ENCODE measurements at places on chromosomes 5 and 9. TPM values are rescaled to one million over a fixed set of nuclear protein-coding genes. Genes with fewer than 3 reads are reported as not detected.
A peak's percentile ranks its signal among the peaks of the same experiment; 100 is the strongest.

The CLIC3 gene
- 0.42 TPM for total RNA-seq

The C5orf58 gene
- not detected for total RNA-seq

The ALAD gene
- 99.1 TPM for total RNA-seq

DNA sequence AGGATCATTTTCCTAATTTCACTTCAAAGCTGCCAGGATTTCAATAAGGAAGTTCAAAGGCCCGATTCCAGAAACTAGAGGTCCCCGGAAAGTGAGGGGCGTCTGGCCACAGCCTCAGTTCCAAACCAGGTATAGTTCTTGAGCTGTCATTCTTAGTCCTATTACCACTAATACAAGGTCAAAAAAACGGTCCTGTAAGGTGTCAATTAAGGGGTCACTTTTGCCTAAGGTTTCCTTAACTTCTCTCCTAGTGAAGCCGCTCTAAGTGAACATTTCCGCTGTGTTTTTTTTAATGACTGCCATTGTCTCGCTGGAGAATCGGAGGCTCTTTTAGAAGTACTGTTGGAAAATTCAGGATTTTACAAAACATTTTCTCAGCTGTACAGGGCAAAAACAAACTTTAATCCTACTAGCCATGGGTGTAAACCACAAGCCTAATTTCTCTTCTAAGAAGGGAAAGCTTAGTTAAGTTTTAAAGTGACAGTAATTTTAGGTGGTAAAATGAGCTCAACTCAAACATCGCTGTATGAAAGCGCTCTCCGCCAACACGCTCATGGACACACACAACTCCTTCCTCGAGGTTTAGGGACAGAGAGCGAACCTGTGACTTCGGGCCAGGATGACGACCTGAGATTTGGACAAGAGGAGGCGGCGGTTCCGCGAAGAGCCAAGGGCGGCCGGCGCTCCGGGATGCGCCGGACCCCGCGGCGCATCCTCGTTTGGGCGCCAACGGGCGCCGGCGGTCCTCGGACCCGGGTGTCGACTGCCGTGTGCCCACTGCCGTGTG lies 76.7 kb upstream of the IFNE start:
- H3K36me3 ChIP-seq = no peaks in the 10 kb centered on the region
- no peak overlapping the region for H3K27ac ChIP-seq
- peak overlapping the region; percentile 48 for H3K4me3 ChIP-seq
- no peaks in the 10 kb centered on the region for H3K27me3 ChIP-seq
- DNase-seq = no peak
- H3K4me1 ChIP-seq = peaks cover 11% of the 10 kb centered on the region

The AGXT2 gene
- 67.9 TPM for total RNA-seq

- DNase-seq = no peak
- H3K27me3 ChIP-seq = peaks cover 8% of the 10 kb centered on the region
- no peaks in the 10 kb centered on the region for H3K4me1 ChIP-seq
- no peak overlapping the region for H3K4me3 ChIP-seq
- H3K27ac ChIP-seq = no peak overlapping the region
- H3K36me3 ChIP-seq = no peaks in the 10 kb centered on the region
Measured at GRCh38 chr5:135505973-135506372, 29.8 kb downstream of the NEUROG1 start.

DNA sequence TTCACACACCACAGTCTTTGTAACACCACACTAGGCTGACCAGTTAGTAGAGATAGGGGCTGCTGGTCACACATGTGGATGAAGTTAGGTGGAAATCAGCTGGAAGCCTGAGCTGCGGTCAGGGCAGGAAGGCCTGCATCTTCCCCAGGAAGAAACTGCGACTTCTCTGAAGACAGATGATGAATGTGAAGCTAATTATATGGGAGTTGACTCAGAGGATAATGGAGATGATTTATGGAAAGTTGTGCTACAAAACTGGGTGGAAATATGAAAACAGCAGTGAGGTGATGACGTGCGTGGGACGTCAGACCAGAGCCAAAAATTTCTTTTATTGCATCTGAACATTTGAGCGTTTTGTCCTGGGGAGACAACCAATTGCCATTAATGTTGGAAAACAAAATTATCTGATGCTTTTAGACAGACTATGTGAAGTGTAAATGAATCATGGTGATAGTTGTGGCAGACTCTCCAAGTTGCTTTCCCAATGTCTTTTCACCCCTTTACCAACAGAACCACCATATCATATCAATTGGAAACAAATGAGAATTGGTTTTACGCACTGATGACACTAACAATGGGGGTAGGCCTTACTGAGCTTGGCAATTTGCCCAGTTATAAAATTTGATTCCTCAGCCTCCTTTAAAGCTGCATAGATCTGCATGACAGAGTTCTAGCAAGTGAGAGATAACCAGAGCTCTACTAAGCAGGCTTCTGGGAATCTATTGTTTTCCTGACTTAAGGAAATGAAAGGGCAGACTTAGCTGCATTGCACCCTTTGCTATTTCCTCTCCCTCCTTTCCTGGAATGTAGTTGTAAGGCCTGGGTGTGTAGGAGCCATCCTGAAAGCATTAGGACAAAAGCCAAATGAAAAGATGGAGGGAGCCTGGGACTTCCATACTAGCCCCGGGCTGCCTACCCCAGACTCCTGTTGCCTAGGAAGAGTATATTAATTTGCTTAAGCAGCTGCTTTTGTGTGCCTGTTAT lies 84.0 kb downstream of the RAB3C start:
- no peak overlapping the region for H3K27ac ChIP-seq
- no peaks in the 10 kb centered on the region for H3K36me3 ChIP-seq
- no peak for DNase-seq
- H3K4me1 ChIP-seq = no peaks in the 10 kb centered on the region

DNA sequence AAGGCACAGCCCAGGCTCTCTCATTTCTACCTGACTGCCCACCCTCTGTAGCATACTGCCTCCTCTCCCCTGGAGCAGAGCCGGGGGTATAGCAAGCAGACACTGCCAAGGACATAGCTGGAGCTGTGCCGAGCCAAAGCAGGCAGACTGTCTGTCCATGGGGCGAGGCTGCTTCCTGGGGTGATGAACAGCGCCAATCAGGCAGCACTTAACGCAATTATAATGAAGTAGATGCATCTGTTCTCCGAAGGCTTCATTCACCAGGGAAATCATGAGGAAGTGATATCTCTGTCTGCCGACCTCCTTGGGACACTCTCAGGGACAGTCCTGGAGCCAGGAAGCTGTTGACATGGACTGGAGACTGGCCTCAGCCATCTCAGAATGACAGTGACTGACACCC lies 230.7 kb downstream of the ASTN2 start:
- no peak for DNase-seq
- H3K27me3 ChIP-seq = no peaks in the 10 kb centered on the region
- no peaks in the 10 kb centered on the region for H3K4me1 ChIP-seq
- no peak overlapping the region for H3K4me3 ChIP-seq

The MYMK gene
- not detected for total RNA-seq

GRCh38 chr9:70486127-70486526 lies 71.7 kb upstream of the KLF9 start:
- H3K4me3 ChIP-seq = no peak overlapping the region
- DNase-seq = no peak
- no peaks in the 10 kb centered on the region for H3K27me3 ChIP-seq
- H3K4me1 ChIP-seq = peaks cover 17% of the 10 kb centered on the region
- H3K27ac ChIP-seq = no peak overlapping the region
- H3K36me3 ChIP-seq = no peaks in the 10 kb centered on the region
